Skeletal muscle cell (primary cell): ENCODE measurements at places on chromosomes 2 and 18.

DNA sequence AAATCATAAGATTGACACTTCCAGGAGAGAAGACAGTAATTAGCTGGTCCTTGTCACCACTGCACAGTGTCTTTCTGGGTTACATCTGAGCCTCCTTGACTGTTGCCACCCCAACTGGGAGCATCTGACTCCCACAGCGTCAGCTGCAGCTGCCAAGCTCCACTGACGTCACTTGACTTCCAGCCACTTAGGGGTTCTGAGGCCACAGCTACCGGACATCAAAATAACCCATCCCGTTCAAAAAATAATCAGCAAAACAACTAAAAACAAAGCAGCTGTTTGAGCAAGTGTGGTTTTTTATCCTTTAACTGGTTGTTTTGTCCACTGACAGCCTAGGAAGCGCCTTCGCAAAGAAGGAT lies 206.5 kb upstream of the AGAP1 start:
- no peak for DNase-seq

GRCh38 chr2:236627841-236628240 lies 58.2 kb downstream of the ACKR3 start:
- DNase-seq = no peak

DNA sequence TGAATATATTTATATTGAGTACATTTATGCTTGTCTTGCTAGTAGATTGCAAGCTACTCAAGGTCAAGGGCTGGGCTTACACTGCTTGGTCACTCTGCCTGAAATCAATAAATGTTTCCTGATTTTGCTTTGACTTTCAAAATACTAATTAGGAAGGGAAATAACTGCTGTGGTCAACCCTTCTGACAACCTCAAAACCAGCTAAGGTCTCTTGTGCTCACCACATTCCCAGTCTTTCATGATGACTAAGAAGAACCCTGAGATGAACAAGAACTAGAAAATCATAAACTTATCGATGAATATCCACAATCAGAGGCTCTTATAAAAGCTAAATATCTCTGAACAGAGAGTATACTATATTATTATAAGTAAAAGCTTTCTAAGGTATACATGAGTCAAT lies 33.3 kb downstream of the ABCB11 start:
- DNase-seq = no peak

DNA sequence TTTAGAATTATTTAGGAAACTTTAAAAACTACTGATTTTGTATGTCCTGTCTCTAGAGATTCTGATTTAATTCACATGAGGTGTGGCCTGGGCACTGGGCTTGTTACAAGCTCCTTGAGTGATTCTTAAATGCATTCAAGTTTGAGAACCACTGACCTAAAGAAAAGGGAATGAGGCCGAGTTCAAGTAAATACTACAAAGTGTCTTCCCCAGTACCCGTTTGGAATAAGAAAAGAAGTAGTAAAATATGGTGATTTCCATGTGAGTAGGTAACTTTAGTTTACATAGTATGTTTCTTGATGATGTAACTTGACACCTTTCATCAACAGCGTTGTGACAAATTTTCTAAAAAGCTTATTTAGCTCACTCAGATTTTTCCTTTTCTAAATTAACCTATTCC lies 1022.9 kb upstream of the NRXN1 start:
- DNase-seq = no peak
